Amygdala (tissue), 56 donors: ENCODE measurements at places on chromosomes 6 and 20.

DNA sequence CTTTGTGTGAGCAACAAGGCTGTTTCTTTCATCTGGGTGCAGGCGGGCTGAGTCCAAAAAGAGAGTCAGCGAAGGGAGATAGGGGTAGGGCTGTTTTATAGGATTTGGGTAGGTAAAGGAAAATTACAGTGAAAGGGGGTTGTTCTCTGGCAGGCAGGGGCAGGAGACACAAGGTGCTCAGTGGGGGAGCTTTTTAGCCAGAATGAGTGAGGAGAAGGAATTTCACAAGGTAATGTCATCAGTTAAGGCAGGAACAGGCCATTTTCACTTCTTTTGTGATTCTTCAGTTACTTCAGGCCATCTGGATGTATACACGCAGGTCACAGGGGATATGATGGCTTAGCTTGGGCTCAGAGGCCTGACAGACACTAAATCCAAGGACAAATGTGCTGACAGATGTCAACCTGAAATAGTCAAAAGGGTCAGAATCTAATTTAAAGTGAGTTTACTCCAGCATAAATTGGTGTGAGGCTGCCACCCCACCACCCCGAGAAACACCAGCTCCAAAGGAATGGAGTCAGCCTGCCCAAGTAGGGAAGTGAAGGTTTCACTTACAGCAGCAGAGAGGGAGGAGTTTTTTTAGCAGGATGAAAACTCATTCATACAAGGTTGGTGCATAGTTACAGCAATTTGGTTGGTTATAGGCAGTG is 560.0 kb upstream of the CDH4 start:
- DNase-seq, result no peak

DNA sequence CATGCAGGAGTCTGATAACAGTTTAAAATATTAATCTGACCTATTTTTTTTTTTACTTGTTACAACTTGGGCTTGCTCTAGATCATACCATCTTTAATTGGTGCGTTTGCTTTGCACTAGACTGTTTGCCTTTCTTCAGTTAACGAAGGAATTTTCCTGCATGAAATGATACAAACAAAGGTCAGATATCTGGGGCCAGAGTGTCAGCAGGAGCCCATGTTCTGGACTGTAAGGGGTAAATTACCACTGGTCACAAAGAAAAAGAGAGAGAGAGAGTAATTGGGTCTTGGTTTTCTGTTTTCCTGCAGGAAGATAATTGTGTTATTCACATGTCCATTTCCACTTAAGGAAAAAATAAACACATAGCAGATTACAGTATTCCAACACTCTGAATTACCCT is 399.4 kb upstream of the MARCKS start:
- DNase-seq, result no peak

DNA sequence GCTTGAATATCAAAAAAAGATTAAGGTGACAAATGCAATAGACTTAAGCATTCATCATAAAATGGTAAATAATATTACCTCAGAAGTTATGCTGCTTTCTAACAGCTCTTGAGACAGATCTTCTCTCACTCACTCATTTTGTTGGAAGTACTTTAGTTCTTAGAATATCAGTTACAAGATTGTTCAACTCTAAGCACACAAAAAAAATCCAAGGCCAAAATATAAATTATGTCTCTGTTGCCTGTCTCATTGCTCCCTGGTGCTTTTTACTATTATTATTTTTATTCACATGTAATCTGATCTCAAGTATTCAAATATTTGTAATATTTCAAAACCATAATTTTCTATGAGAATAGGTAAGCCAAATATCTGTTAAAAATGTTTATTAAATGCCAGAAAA is 259.4 kb upstream of the HSF2 start:
- no peak for DNase-seq

DNA sequence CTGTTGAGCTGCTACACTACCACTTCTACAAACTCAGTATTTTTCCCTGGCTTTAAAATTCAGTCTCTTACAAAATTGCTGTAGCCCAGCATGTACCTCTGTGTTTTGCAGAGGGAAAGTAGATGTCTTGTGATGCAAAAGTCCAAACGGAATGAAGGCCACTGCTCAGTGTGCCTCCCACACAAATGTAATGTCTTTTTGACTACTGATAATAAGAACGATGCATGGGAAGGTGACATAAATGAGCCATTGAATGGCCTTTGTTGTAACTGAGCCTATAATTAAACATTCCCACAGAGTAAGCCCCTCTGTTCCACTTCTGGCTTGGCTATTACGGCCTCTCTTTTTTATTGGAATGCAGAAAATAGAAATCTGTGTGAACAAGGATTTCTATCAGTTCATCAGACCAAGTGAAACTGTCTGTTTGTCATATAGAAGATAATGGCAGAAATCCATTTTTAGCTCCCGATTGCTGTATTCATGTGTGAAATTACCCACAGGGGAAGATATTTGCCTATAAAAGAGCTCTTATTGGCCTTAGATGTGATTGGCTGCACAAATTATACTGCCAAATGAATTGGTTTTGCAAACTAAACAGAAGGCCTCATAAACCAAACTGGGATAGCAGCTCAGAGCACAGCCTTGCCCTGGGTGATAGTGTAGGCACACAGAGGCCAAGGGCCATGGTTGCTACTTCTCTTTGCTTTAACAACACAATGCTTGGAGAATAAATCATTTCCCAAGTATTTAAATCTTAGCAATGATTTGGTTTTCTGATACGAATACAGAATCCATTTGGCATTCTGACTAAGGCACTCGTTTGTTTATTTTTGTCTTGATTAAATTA is 241.5 kb upstream of the PLN start:
- DNase-seq, result no peak

DNA sequence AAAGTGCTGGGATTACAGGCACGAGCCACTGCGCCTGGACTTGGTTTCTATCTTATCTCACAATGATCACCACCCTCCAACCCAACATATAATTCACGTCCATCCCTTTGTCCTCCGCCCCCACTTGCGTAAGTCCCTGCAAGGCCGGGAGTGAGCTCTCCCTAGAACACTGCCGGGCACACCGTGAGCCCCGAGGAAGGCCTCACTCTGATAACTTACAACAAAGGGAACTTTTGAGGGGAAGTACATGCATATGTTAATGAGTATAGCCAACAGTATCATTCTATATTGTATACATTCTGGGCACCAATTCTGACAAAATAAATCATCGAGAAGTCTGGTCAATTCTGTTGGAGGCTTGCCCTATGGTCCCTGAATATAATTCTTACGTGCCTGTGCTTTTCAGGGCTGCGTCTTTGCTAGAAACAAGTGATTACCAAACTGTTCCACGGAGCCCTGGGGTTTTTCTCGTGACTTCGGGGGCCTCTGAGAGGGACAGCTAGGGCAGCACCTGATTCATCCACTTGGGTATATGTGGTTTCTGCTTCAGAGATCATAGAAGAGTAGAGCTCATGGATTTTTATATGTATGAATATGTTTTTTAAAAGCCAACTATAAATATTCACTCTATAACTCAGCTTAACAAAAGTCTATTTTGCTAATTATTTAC is 469.8 kb upstream of the AGPAT4 start:
- no peak for DNase-seq

- no peak for DNase-seq
These were observed 132.7 kb downstream of the FYN start for GRCh38 chr6:111740506-111740905.

- DNase-seq, result no peak
These were observed 759.2 kb upstream of the ADGRB3 start for GRCh38 chr6:67875877-67876383.

DNA sequence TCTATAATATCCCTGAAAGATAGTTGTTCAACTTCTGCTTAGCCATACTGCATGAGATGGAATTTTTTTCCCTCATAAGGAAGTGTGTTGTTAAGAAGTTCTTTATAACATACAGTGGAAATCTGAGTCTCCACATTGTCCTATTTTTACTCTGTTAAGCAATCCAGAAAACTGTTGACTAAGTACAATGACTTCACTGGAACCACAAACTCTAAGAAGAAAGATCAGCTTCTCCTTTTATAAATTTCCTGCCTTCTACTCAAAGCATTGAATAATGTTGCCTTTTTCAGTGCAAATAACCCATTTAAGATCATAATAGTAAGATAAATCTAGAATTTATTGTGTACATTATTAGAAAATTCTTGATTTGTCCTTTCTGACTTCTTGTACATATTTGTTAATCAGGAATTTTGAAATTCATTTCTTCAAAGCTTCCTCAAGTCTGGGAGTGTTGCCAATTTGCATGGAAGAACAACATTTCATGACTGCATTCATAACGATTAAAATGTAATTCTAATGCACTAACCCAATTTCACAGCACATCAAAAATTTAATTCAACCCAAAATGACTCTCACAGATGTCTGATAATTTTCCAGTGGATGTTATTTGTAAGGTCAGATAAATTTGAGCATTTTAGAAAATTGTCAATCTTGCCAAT is 45.6 kb upstream of the ANKEF1 start:
- DNase-seq, result no peak

DNA sequence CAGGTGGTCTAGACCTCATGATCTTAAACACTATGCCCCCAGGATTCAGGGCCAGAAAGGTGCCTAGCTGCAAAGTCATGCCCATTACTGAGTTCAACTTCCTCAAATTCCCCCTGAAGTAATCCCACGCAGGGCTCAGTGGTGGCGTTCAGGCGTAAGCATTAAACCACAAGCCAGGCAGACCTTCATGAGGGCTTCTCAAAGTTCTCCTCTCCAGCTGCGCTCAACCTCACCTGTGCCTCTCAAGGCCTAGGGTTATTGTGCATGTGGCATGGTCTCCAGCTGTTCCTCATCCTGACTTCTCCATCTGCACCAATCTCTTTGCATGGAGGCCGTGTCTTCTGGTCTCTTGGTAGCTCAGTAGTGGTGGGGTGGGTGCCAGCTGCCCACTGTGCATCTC is 113.6 kb downstream of the TSHZ2 start:
- DNase-seq, result no peak
